ENCODE measurements at places on chromosomes 7 and 10.

- peak; percentile 21 for DNase-seq
Measured at GRCh38 chr7:129951226-129952085, 1.3 kb downstream of the UBE2H start.

DNA sequence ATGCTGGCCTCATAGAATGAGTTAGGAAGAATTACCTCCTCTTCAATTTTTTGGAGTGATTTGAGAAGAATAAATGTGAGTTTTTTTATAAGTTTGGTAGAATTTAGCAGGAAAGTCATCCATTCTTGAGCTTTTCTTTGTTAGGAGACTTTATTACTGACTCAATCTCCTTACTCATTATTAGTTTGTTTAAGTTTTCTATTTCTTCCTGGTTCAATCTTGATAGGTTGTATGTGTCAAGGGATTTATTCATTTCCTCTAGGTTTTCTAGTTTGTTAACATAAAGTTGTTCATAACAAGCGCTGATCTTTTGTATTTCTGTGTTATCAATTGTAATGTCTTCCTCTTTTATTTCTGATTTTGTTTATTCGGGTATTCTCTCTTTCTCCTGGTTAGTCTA lies 47.4 kb downstream of the BICC1 start:
- no peak for DNase-seq

DNA sequence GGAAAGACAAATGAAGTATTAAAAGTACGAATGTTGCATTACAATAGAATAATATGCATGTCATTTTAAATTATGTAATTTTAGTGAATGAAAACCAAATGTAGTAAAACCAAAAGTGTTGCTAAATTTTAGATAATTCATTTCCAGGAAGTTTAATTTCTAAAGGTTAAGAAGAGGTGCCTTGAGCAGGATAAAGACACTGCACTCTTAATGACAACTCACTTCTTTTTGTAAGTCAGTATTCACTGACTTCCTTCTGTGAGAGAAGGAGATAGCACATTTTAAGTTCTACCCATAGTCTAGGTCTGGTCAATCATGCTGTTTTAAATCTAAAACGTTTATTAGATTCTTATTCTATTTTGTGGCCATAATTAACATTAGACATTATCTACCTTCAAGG lies 160.2 kb downstream of the CRPPA start:
- no peak for DNase-seq

DNA sequence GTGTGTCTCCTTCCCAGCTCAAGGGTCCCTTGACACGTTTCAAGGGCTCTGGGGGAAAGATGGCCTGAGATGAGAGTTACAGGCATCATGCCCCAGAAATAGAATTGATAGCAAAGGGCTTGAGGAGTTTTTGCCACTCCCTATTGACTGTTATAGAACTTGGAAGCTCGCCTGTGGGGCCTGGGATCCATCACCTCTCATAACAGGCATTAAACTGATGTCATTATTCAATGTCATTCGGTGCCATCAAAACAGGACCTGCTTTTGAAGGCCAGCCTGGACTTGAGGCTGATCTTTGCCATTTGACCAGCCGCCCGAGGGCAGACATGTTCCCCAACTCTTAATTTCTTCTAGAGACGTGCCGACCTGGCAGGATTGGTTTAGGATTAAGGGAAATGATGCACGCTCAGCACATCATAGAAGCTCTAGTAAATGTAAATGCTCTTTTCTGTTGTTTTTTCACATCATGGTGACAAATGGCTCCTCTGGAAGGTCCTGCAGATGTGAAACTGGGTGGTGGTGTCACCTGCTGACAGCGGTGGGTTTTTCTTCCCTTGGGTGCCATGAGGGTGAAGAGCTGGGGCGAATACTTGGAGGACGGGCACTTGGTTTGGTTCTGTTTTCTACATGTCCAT lies 16.7 kb upstream of the KLF6 start:
- DNase-seq = no peak

DNA sequence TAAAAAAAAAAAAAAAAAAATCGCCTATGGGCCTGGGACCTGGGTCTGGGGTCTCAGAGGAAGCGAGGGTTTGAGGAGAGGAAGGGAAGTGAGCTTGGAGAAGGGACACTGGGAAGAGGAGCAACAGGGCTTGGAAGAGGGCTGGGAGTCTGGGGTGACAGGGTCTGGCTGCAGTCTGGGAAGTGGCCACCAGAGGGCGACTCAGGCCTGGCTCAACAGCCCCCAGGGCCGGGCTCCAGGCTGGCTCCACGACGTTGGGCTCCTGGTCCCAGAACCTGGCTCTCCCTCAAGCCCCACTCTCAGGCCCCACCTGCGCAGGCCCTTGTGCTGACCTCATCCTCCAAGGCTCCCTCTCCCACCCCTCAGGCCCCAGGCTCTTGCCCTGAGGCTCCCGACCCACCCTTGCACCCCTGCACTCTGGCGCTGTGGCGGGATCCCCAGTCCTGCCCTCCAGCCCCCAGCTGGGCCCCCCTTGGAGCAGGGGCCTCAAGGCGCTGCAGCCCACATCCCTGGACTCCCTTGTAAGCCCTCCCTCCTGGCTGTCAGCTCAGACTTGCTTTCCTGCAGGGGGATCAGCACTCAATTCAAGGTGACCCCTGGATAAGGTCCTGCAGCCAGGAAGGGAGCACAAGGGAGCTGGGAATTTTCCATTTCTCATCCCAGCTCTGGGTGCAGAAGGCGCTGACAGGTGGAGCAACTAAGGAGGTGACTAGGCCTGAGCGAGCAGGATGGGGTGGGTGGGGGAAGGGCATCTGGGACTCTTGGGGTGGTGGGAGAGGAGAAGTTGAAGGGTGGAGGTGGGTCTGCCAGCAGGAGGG lies 5.4 kb upstream of the SPACDR start:
- DNase-seq = peak; percentile 73

DNA sequence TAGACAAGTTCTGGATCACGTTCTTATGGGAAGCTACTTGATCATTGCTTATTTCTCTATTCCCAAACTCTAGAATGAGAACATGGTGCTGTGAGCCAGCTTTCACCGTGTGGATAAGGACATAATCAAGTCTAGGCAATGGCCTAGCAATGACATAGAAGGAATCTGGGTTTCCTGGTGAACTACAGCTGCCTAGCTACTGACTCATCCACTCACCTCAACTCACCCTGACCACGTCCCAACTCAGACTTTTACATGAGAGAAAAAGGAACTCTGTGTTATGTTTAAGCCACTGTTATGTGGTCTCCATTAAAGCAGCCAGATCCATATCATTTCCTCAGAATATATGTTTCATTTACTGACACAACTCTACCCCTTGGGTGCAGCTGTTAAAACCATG lies 18.8 kb upstream of the MET start:
- no peak for DNase-seq

- peak; percentile 4 for DNase-seq
Measured at GRCh38 chr10:92800134-92800733, 48.1 kb upstream of the EXOC6 start.

DNA sequence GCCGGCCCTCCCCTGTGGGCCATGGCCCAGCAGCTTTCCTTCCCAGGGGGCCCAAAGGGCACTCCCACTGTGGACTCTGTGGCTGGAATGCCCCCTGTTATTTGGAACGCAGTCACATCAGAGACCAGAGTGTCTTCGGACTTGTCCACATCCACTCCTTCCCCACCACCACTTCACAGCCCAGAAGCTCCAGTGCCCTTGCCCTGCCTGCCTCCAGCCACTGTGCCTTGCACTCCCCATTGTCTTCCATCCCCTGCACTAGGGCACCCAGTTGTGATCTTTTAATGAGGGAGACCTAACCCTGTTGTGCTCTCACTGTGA lies 19.4 kb downstream of the INSIG1 start:
- no peak for DNase-seq

DNA sequence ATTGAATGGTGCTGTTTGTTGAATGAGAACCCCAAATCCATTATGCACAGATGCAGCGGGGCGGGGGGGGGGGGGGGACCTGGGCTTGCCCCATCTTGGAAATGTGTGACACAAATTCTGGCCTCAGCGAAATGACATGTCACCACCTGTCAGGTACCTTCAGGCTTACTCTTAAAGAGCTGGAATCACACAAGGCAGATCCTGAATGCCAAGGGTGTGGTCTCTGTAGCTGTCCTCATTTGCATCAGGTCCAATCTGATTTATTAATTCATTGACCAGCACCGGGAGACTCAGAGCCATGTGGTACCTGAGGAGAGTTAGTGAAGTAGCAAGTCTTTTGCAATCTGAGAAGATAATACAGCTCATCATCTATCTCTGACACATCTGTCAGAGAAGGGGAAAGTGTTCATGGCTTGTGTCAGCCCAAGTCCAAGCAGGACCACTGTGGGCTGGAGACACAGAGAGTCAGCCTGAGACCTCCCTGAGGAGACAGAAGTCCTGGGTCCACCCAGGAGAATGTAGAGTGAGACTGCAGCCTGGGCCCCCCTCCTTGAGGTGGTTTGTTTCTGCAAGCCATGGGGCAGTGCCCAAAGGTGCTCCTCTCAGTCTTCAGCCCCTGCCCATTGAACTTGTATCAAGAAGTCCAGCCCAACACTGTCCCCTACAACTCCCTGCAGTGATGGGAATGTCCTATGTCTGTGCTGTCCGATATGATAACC lies 46.7 kb downstream of the ADCYAP1R1 start:
- no peak for DNase-seq

DNA sequence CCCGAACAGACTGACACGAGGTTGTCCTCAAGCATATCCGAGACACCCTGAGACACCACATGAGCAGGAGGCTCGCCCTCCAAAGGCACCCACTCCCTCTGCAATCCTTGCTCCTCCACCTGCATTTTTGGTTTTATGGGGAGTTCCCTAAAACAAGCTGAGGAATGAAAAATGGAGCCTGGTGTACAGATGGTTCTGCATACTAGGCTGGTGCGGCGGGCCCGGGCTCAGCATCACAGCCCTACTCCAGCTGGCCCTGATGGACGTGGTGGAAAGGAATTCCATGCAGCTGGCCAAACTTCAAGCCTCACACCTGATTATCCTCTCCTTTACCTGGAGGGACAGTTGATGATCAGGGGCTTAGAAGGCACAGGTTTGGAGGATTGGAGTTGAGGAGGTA lies 30.3 kb upstream of the JAKMIP3 start:
- no peak for DNase-seq

DNA sequence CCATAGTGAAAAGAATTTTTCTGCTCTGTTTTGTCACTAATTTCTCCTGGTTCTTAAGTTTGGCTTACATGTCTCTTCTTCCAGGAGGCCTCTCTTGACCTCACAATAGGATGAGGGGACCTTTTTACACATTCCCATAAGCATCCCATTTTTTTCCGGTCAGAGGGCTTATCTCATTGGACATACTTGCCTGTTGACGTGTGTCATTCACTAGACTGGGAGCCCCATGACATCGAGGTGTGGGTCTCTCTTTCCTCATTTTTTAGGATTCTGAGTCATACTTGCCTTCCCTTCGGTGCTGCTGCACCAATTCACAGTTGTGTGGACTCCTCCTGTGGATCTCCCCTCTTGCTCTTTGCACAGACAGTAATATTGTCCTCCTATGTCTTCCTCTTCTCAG lies 601.8 kb downstream of the GATA3 start:
- DNase-seq = no peak

DNA sequence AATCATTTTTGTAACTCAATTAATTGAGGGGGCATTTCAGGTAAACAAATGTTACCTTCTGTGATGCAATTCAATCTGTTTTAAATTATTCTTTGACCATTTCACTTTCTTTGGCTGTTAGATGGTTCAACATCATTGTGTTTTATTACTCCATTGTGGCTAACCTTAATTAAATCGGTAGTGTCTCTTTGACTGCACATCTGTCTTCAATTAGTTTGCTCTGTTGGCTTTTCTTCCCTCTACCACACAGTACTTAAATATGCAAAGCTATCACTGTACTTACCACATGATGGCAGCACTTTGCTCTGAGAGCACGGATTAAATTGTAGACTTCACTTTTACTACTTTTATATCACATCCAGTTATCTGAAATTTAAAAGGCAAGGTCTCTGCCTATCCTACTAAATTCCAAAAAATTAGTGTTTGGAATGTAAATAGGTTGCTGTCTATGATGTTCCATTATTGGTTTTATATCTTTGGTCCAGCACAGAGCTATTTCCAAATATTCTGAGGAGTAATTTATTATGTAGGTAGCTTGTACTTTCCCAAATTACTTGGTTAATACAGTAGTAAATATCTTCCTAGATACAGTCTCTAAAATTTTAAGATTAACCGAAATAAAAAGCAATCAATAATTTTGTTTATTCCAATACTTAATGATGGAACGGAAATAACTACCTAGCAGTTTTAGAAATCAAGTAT lies 352.0 kb downstream of the PCLO start:
- peak; percentile 48 for DNase-seq

DNA sequence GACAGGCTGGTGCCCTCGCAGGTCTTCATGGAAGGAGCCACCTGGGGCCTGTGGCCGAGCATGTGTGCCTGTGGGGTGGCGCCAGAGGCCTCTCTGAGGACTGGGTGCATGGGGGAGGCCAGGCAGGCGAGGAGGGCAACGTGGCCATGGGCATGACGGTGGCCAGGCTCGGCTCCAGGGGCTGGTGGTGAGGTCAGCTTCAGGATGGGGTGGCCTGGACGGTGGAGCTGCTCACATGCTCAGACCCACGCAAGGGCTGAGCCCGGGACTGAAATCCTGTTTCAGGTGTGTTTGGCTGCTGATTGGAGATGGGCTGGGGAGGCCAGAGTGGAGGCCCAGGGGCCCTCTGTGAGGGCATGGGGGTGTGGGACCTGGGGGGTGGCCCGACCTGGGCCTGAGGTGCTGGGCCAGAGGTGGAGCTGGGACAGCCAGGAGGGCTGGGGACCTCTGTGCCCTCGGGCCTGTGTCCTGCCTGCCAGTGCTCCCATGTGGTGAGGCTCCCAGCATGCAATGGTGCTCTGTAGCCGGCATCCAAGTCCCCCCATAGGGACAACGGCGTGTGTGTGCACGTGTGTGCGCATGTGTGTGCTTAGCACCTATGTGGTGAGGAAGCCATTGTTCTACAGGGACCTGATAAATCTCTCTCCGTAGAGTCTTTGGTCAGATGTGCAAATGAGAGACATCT lies 71.1 kb downstream of the INPP5A start:
- DNase-seq = no peak

DNA sequence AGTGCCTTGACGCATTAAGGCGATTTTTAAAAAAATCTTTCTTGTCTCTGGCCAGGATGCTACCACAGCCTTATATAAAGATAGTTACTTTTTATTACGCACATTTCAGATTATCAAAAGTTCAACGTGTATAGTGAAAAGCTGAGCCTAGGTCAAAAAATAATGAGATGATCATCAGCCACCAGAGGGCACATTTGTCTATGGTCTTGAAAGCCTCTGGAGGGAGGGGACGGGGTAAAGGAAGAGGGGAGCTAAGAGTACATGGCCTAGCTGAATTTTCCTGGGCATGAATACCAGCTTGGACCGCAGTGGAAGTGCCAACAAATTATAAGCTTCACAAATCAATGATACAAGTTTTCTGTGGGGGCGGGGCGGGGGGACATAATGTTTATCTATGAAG lies 285.9 kb upstream of the SMIM30 start:
- DNase-seq = peak; percentile 8

- DNase-seq = no peak
Measured at GRCh38 chr7:27064159-27064558, 31.6 kb downstream of the HOXA1 start.

- no peak for DNase-seq
Measured at GRCh38 chr7:77337456-77337990, 78.6 kb downstream of the GSAP start.

- DNase-seq = no peak
Measured at GRCh38 chr10:30026080-30026479, 33.3 kb downstream of the JCAD start.
